A549 treated with GW870086 at 1 μM for 4 hours (cell line): ENCODE measurements at places on chromosomes 2 and 18. TPM values are rescaled to one million over a fixed set of nuclear protein-coding genes. Genes with fewer than 3 reads are reported as not detected.

The MAP3K19 gene
- total RNA-seq: not detected in 5 replicates

The PARD3B gene
- 0.70 to 1.4 TPM (median 0.88 TPM) in 5 replicates for total RNA-seq

The RAB6C gene
- total RNA-seq: not detected in 5 replicates

The GDF7 gene
- total RNA-seq: 0.06 to 0.10 TPM (median 0.07 TPM) in 5 replicates

The REG3A gene
- total RNA-seq: not detected in 5 replicates

The ADRA2B gene
- total RNA-seq: 0.03 to 0.13 TPM (median 0.08 TPM) in 5 replicates

The NAT8 gene
- not detected in 5 replicates for total RNA-seq

The CTAGE1 gene
- not detected in 5 replicates for total RNA-seq

The GATA6 gene
- total RNA-seq: 1.1 to 1.7 TPM (median 1.4 TPM) in 5 replicates

The ABCG8 gene
- total RNA-seq: not detected in 5 replicates

The CYRIA gene
- 0.13 to 0.29 TPM (median 0.23 TPM) in 4 of 5 replicates, not detected in the other for total RNA-seq

The CNDP1 gene
- total RNA-seq: not detected in 5 replicates

The LRRTM4 gene
- not detected in 5 replicates for total RNA-seq

The DQX1 gene
- total RNA-seq: 0.05 to 0.42 TPM (median 0.08 TPM) in 4 of 5 replicates, not detected in the other

The DYTN gene
- total RNA-seq: not detected in 5 replicates

The VIT gene
- not detected in 5 replicates for total RNA-seq

The PLCL1 gene
- not detected in 5 replicates for total RNA-seq

The IL36A gene
- total RNA-seq: not detected in 5 replicates

The MYL12A gene
- 278 to 355 TPM (median 335 TPM) in 5 replicates for total RNA-seq

The UGT1A5 gene
- 0.09 to 0.13 TPM in 2 of 5 replicates, not detected in the others for total RNA-seq

The DLGAP1 gene
- not detected in 5 replicates for total RNA-seq

The RIT2 gene
- not detected in 5 replicates for total RNA-seq

The CD8B2 gene
- total RNA-seq: not detected in 5 replicates

The EVA1A gene
- 9.1 to 11.8 TPM (median 10.9 TPM) in 5 replicates for total RNA-seq

The AP1S3 gene
- total RNA-seq: 20.2 to 38.9 TPM (median 27.7 TPM) in 5 replicates

The GPR155 gene
- 0.19 to 0.28 TPM (median 0.25 TPM) in 4 of 5 replicates, not detected in the other for total RNA-seq

The RGPD3 gene
- total RNA-seq: 0.07 to 0.14 TPM (median 0.13 TPM) in 5 replicates

The RELCH gene
- 12.1 to 16.1 TPM (median 14.2 TPM) in 5 replicates for total RNA-seq

The RTKN gene
- 18.8 to 25.6 TPM (median 24.2 TPM) in 5 replicates for total RNA-seq
